NCI-H146 (cell line): ENCODE measurements at places on chromosomes 16 and 17.

DNA sequence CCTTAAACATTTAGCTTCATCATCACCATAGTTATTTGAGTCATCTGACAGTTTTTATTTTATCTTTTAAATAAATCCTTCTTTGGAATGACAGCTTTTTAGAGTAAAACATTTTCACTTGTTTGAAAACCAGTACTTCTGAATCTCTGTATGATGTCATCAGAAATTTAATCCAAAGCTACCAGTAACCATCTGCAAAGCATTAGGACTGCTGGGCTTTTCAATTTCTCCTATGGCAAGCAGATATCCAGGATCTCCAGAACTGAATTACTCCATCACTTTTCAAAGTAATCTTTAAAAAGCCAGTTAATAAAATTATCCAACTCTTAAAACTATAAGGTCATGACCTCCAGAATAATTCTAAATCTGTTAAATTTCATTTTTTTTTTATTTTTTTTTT, 51.5 kb downstream of the CHCT1 start:
- DNase-seq: no peak

- no peak for DNase-seq
Observed at GRCh38 chr16:84720177-84720579, 20.4 kb downstream of the USP10 start.

- DNase-seq: no peak
Observed at GRCh38 chr16:80992676-80993293, 13.9 kb downstream of the CMC2 start.

DNA sequence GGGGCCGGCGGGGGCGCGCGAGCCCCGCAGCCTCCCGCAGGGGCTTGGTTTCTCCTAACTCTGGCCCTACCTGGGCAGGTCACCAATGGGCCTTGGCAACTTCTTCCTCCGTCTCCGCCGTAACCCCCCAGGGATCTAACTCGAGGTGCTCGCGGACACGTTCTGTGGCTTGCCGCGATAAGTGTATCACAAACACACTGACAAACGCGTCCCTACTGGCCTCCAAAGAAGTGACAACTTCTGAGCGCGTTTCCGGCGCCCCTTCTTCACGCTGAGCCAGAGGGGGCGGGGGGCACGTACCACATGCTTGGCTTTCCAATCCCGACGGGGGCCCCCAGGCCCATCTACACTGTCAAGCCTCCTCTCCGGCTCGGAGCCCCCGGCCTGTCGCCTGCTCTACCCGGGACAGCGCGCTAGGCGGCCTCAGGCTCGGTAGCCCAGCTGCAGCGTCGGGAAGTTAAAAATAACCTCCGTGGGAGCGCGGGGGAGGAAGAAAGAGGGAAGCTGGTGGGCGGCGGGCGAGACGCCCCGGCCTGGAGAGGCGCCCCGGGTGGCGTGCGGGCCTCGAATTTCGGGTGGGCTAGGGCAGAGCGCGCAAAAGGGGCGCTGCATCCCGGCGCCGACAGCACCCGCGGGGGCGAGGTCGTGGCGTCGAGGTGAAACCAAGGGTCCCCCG, 725 bp upstream of the SPHK1 start:
- peak; percentile 33 for DNase-seq

- no peak for DNase-seq
Observed at GRCh38 chr17:5225668-5226457, 8.8 kb downstream of the SCIMP start.
